ENCODE measurements at places on chromosomes 5 and 9. TPM values are rescaled to one million over a fixed set of nuclear protein-coding genes. Genes with fewer than 3 reads are reported as not detected.

Gene PCDHGA3
- not detected for polyA plus RNA-seq

Gene GPR151
- polyA plus RNA-seq: not detected

Gene FBP1
- 13.3 TPM for polyA plus RNA-seq

Gene PCDHGA8
- not detected for polyA plus RNA-seq

DNA sequence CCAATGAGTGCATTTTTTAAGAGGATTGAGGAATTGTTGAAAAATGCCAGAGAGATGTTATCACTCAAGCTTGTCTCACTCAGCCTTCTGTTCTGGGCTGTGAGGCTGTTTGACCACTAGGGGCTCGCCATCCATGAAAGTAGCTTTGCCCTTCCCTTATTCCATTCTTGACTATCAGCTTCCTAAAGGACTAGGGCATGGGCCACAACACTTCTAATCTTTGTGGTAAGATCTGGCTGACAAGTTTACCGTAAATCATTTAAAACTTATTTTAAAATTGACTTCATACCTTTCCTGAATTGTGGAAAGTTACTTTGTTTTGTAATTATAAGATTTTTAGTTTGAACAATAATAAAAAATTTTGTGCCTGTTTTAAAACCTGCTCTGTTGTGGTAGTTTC is 49.5 kb downstream of the TJP2 start:
- DNase-seq: no peak

GRCh38 chr5:84272771-84273516 is 111.7 kb downstream of the EDIL3 start:
- DNase-seq: no peak

GRCh38 chr9:26264709-26265601 is 586.7 kb upstream of the TUSC1 start:
- DNase-seq: no peak

DNA sequence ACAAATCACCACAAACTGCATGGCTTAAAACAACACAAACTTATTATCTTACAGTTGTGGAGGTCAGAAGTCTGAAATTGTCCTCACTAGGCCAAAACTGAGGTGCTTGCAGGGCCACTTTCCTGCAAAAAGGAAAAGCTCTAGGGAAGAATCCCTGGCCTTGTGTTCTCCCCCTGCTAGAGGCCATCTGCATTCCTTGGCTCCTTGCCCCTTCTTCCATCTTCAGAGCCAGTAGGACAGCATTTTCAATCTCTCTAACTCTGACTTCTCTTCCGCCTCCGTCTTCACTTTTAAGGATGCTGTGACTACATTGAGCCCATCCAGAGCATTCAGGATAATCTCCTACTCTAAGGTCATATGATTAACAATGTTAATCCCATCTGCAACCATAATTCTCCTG is 236.6 kb downstream of the CDK5RAP2 start:
- DNase-seq: no peak

DNA sequence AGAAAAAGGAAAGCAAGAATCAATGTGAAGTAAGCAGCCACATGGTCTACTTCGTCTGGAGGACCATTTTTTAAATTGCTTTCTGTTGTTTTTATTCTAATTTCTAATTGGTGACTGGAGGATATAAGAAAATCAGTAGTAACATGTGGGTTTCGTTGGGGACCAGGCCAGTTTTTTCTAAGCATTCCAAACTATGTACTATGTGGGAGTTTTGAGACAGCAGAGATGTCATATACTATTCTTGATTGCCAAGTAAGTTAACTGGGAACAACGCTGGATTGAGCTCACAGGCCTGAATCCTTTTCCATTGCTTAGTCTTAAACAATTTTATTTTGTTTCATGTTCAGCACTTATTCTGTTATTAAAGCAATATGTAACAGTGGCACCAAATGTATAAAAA is 225.7 kb downstream of the TMEM167A start:
- DNase-seq: no peak

DNA sequence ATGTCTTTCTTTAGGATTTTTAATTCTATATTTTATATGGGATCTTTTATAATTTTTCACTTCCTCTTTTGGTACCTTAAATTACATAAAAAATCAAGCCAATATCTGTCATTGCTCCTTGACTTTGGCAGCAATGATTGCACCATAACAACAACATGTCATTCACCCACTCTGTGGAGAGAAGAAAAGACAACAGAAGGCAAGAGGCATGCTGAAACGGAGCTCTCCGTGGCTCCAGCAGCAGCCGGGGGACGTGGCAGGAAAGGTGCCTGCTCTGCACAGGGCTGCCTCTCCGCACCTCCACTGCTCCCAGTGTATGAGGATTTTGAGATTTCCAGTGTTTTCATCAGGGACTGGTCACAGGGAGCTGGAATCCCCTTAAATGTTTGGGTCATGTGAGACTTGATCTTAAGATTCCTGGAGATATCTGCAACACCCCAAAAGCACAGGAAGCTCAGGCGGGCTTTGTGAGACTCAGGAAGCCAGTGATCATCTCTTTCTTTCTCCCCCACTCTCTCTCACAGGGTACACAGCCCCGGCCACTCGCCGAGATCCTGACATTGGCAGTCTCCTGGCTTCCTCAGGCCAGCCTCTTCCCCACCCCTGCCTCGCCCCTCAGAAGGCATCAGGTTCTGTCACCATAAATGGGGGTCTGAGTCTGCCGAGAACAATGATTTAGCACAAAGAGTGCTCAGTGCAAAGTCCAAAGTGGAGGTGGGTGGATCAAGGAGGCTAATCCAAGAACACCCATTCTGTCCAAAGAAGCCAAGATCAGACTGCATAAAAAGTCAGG is 74.6 kb downstream of the ACTL7B start:
- no peak for DNase-seq

GRCh38 chr9:121141706-121142105 is 60.0 kb downstream of the RAB14 start:
- no peak for DNase-seq

DNA sequence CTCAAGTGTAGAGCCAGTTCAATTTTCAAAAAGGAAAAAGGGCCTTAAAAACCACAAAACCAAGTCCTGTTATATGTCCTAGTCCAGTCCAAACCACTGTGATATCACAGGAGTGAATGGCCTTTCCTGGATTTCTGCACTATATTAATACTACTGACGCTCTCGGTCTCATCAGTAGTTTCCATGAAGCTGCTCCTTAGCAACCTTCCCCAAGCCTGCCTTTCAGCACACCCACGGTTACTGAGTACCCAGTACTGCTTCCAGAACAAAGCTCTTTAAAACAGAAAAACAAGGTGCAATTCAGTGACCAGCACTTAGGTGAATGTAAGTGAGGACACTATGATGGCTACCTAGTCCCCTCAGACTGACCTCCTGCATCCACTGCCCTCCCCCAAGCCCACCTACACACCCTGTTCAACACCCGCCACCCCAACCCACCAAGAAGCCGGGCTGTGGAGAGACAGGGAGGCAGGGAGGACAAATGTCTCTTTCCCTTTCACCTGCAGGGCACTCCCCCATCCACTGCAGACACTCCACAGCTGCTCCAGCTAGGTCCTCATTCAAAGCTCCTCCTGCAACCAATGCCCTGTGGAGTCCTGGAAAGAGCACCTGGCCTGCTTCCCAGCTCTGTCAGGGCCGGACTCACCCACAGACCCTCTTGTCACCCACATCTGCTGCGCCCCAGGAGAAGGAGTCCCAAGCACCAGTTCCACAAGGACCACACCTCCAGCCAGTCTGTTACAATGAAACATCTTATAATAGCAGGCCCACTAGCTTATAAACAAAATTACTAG is 25.9 kb downstream of the PSMB7 start:
- DNase-seq: no peak

DNA sequence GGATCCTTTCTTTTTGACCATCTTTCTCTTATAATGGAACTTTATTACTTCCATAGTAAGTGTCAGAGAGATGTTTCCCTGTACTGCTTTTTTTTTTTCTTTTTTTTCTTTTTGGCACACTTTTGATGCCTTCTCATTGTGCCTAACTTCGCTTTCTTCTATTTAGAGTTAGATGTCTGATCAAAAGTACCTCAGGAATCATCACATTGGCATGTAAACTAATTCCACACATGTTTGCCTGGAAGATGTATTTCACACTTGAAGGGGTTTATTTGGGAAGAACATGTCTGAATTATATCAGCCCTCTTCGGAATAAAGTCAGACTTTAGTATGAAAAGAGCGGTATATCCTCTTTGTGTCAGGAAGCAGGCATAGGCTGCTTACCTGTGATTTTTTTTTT is 35.1 kb downstream of the SMARCA2 start:
- DNase-seq: no peak

DNA sequence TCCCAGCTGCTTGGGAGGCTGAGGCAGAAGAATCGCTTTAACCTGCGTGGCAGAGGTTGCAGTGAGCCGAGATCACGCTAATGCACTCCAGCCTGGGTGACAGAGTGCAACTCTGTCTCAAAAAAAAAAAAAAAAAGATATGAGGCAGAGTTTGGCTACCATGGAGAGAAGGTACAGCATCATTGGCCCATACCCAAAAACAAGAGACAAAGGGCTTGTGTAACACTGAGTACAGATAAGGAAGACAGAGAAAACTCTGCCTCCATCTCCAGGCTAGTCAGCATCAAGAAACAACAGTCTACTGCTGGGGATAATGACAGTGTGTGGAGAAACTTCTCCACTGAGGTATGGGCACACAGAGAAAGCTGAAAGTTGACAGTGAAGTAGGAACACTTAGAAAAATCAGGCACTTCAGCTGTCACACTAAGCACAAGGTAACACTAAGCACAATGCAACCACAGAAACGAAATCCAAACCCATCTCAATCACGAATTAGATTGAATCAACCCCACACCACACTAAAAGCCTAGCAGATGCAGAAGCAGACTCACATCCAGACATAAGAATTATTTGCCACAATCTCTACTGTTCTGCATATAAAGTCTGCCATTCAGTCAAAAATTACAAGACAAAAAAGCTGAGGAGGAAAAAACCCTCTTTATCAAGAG is 10.5 kb downstream of the PJA2 start:
- no peak for DNase-seq

All from CD8-positive, alpha-beta memory T cell (primary cell).